CMK (cell line): ENCODE measurements at places on chromosomes 13 and 19.
A peak's percentile ranks its signal among the peaks of the same experiment; 100 is the strongest.

DNA sequence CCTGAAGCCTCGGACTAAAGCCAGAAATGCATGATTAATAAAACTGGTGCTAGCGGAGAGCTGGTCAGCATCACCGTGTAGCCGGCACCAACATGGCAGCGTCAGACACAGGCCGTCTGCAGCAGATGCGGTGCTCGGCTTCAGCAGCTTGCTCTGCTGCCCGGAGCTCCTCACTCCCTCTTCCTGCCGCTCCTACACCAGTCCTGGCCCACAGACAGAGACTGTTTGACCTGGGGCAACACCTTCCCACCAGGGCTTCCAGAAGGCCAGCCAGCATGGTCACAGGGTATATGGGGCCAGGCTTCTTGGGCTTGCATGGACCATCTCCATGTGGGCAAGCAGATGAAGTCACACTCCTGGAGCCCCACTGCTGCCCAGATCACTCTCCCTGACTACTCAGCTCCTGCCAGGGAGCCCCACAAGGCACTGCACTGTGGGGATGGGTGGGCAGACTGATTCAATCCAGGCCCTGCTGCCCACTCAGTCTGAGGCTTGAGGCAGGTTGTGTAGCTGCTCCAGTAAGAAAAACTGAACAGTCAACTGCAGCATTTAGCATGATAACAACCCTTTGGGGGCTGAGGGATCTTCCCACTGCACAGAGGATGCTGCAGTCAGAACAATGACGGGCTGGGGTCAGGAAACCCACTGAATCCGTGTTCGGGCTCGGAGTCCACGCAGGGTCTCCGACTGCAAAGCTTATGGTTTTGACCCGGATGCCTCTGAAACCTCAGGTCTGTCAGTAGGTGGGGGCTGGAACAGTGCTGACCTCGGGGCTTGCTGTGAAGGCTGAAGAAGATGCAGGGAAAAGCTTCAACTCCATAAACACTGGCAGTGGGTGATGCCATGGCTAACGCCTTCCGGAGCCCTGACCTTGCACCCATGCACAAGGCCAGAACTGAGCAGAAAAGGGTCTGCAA is 45.6 kb downstream of the CEBPG start:
- DNase-seq = no peak

- peak; percentile 32 for DNase-seq
Observed at GRCh38 chr13:60590800-60591747, 194.1 kb downstream of the TDRD3 start.

- DNase-seq = no peak
Observed at GRCh38 chr19:37452500-37453245, 14.6 kb downstream of the ZNF569 start.

- no peak for DNase-seq
Observed at GRCh38 chr19:5045029-5045428, 76.1 kb downstream of the KDM4B start.

- no peak for DNase-seq
Observed at GRCh38 chr13:37134411-37135041, 29.1 kb upstream of the CSNK1A1L start.

DNA sequence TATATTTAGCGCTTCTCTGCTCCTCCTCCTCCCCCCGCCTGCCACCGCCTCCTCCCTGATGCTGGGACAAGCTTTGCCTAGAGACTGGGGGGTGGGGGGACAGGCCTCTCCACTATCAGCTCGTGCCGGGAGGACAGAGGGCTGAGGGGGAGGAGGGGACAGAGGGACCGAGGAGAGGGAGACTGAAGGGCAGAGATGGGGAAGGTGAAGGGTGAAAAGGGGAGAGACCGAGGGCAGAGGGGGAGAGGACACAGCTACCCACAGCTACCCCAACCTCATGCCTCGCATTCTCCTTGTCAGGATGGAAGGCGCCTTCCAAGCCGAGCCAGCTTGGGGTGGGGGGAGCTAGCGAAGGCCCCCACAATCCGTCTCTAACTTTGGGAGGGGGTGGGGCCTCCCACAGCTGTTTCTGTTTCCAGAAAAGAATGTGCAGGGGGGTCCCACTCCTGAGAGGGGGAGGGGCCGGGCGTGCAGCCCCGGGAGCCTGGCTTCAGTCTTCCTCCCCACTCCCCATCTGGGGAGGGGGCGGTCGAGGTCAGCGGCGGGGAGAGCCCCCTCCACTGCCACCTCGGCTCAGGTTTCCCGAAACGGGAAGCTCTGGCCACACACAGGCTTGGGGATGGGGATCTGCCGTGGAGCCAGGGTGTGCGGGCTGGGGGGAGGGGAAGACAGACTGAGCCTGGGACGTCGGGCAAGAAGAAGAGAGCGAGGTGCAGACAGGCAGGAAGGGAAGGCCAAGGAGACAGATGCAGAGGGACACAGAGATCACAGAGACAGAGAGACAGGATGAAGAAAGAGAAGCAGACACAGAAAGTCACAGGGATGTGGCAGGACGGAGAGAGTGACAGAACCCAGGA is 1.6 kb downstream of the DACT3 start:
- no peak for DNase-seq

GRCh38 chr13:59493436-59493965 is 670.2 kb downstream of the DIAPH3 start:
- DNase-seq = no peak

- DNase-seq = no peak
Observed at GRCh38 chr13:37868691-37869505, 674 bp downstream of the TRPC4 start.

- no peak for DNase-seq
Observed at GRCh38 chr13:40206241-40207000, 460.0 kb downstream of the FOXO1 start.

DNA sequence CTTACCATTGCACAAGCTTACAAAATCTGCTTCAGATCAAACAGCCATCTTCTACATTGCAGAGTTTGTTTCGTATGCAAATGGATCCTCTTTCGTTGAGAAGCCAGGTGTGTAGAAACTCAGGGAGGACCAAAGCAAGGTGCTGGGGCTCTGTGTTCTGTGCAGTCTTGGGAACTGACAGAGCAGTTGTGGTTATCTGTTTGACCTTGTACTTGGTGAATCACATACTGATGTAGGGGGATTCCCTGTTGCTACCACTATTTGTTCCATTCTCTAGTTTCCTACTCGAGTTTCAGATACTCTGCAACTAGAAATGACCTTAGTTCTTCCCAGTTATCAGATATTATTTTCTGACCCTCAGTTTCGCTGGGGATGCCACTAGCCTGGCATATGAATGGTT is 95.2 kb upstream of the CLDN10 start:
- DNase-seq = no peak

DNA sequence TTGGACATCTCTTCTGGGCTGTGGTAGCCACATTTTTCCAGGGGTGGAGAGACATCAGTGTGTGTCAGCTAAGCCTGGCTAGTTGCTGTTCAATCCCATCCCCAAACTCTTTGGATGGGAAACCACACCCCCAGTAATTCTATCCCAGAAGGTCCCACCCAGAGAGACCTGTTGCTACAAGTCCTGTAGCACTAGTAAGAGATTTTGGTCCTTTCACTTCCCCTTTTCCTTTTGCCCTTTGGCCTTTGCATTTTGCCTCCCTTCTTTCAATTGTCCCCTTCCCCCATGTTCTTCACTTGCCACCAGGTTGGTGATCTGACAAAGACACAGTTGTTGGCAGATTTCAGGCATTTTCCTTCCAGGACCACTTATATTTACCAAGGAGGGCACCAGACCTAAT is 3.8 kb downstream of the CBY2 start:
- no peak for DNase-seq

- DNase-seq = no peak
Observed at GRCh38 chr13:66971004-66971403, 259.1 kb downstream of the PCDH9 start.

- no peak for DNase-seq
Observed at GRCh38 chr19:56759531-56759930, 81.0 kb downstream of the PEG3 start.

GRCh38 chr13:83883061-83883523 is 818 bp upstream of the SLITRK1 start:
- DNase-seq = no peak

GRCh38 chr13:90443268-90443667 is 904.2 kb upstream of the MIR17HG start:
- no peak for DNase-seq

DNA sequence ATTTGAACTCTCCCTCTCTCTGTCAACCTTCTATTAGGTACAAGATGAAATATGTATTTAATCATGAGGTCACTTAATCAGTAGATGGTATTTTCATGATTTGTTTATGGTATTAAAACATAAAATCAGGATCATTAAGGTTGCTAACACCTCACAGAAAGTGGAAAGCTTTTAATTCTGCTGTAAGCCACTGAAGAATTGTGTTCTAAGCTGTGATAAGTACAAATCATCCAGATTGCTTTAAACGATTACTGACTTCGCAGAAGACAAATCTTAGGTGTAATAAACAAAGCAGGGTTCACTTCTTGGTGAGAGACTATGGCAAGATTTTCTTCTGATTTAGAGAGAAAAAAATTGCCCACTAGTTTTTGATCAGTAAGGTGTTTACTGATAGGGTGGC is 214.5 kb downstream of the ABCC4 start:
- no peak for DNase-seq

DNA sequence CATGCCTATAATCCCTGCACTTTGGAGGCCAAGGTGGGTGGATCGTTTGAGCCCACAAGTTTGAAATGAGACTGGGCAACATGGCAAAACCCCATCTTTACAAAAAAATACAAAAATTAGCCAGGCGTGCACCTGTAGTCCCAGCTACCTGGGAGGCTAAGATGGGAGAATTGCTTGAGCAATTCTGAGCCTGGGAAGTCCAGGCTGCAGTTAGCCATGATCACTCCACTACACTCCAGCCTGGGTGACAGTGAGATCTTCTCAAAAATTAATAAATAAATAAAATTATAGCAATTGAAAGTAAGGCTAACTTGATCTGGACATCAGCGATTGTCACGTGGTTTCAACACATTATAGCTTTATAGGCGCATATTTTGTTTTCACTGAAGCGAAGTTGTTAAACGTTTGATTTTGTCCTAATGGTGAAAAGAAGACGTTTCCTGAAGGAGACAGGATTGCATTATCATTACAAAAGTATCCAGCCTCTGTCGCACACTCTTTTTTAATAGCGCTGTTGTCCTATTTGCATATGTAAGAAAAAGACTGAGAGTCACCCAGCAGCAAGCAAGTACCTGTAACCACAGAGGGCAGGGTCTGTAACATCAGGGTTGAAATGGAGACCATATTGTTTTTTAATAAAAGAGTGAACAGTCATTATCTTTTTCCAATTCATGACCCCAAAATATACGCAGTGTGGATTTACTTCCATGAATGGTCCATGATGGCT is 335.7 kb downstream of the DCT start:
- DNase-seq = no peak

GRCh38 chr13:34076319-34076718 is 258.4 kb downstream of the RFC3 start:
- no peak for DNase-seq

GRCh38 chr13:76815344-76815743 is 70.9 kb downstream of the KCTD12 start:
- DNase-seq = no peak

- DNase-seq = no peak
Observed at GRCh38 chr19:6888967-6889366, 1.6 kb downstream of the ADGRE1 start.

DNA sequence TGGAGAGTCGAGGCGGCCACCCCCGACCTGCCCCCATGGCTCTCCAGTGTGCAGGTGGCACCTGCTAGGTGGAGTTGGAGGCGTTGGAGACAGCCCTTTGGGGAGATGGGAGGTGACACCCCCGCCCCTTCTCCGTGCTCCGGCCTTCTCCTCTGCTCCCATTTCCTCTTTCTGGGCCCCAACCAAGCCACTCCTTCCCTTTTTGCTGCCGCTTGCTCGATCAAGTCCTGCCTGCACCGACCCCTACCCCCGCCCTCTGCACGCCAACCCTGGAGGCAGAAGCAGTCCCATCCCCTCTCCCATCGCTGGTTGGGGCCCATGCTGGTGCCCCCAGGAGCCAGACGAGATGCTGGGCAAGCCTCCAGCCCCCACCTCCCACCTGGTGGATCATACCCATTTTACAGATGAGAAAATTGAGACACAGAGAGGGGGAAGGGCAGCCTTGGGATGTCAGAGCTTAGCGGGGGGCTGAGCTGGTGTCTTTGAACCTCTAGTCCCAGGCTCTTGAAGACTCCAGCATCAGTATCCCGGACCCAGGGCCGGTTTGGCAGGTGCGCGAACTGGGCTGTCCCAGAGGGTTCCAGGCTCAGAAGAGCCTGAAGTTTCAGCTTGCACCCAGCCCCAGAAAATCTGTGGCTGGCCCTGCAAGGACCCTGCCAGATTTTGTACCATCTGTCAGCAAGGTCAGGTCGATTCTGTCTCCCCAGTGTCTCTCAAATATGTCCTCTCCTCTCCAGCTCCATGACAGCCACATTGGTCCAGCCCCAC is 10.3 kb downstream of the GNA15 start:
- no peak for DNase-seq

DNA sequence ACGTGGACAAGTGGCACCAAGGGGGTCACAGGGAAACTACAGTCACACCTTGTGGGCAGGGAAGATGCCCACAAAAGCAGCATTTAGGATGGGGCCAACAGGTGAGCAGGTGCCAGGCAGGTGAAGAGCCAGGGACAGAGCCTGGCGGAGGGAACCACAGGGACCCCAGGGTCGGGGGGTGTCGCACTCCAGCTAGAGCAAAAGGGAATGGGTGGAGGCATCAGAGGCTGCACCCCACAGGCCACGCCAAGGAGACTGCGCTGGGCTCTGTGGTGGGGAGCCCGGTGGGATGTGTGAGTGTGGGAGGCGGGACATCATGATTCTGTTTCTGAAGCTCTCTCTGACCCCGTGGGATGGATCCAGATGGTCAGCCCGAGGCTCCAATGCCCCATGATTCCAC is 66.7 kb downstream of the EPS15L1 start:
- no peak for DNase-seq
